ENCODE measurements at places on chromosomes 2 and 18.

GRCh38 chr18:22188559-22189267 is 19.3 kb downstream of the GATA6 start:
- DNase-seq = no peak

- DNase-seq = peak; percentile 2
Measured at GRCh38 chr2:53969968-53970723, 647 bp downstream of the PSME4 start.

DNA sequence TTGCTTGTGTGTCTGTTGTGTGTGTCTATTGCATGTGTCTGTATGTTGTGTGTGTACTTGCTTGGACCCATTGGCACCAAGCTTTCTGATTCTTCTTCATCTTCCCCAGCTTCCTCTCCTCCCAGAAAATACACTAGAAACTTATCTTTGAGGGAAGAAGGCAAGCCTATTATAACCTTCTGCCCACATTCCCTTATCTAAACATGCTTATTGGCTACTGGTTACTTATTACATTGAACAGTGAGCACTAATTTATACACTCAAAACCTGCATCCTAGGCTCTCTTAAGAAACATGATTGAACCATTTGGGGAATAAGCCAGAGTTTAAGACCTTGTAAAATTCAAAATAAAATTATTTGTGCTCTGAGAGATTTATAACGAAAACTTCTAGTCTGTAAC is 26.5 kb downstream of the SLC9A4 start:
- no peak for DNase-seq

- no peak for DNase-seq
Measured at GRCh38 chr2:202290970-202291369, 25.4 kb downstream of the NOP58 start.

GRCh38 chr2:231222318-231223000 is 24.0 kb downstream of the ARMC9 start:
- no peak for DNase-seq

DNA sequence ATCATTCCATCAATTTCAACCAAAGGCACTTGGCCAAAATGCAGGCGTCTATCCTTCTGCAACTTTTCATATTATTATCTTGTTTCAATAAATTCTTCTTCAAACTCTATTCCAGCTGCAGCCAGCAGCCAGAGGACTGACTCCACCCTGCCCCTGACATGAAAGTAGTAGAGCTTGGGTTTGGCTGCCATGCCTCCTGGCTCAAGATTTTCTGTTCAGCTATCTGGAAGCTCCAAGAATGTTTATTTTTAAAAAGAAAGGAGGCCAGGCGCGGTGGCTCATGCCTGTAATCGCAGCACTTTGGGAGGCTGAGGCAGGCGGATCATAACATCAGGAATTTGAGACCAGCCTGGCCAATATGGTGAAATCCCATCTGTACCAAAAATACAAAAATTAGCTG is 4.9 kb downstream of the DNAH7 start:
- DNase-seq = no peak
